Right cardiac atrium (tissue), 5 donors: ENCODE measurements at places on chromosomes 5 and 9.

- no peak for DNase-seq
Observed at GRCh38 chr5:112183103-112183711, 235.9 kb downstream of the EPB41L4A start.

- DNase-seq = no peak
Observed at GRCh38 chr9:121975801-121976277, 117.3 kb downstream of the TTLL11 start.

- DNase-seq = peak; percentile 91
Observed at GRCh38 chr9:130834371-130835336, at the start of gene ABL1. Gene ABL1, plus strand, starts transcription at chr9:130835254. Its CDS starts 193 bp downstream, at chr9:130835447.

GRCh38 chr9:105132606-105133005 is 111.8 kb upstream of the SLC44A1 start:
- no peak for DNase-seq

DNA sequence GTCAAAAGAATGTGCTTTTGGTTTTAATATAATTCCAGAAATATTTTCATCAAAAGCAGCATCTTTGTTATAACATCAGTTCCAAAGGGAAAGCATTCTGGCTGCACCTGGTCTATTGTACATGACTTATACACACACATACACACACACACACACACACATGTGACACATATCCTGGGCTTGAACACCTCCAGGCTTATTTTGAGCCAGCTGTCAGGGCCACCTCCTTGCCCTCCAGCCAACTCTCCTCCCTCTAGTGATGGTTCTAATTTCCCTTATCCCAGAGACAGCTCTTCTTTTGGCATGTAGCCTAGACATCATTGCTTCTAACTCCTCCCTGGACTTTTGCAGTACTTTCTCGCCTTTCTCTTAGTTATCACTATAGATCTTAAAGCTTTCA is 115.0 kb downstream of the PIK3R1 start:
- DNase-seq = peak; percentile 52

- no peak for DNase-seq
Observed at GRCh38 chr5:128673970-128674369, 135.9 kb upstream of the FBN2 start.

DNA sequence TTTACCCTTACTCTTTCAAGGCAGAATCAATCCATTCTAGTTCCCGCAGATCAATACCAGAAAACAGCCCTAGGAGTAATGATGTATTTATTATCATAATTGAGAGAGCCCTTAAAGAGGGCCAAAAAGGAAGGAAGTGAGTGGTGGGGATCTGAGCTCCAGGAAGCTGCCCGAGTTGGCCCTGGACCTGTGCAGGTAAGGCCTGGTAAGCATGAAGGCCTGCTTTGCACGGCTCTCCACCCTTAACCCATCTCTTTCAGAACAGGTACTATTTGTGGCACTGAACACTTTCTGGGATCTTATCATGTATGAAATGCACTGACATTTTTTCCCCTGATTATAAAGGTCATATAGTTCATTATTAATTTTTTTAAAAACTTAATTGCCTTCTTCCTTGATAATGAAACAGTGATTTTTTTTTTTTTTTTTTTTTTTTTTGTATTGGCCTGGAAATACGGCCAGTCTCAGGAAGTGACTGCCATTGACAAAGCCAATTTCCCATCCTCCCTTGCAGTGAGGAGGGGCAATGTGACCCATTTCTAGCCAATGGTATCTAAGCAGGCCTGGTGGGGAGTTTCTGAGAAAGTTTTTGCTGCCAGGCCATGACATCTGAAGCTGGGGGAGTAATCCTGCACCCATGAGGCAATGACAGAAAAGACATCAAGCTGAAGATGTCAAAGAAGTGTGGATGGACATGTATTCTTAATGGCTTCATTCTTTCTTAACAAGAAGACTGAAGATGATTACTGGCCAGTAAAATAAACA is 6.3 kb upstream of the MVB12B start:
- no peak for DNase-seq

- no peak for DNase-seq
Observed at GRCh38 chr5:137635521-137635921, 100.4 kb downstream of the KLHL3 start.

DNA sequence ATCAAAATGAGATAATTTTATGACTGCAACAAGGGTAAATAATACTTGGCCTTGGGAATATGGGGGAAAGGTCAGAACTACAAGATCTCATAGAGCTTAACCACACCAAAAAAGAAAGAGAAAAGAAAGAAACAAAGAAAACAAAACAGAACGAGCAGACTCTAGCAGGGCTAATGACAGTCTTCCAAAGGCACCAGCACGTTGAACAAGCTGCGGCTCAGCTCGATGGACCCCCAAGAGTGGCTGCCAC is 689 bp downstream of the AK3 start:
- no peak for DNase-seq

GRCh38 chr9:119215651-119216050 is 153.6 kb downstream of the BRINP1 start:
- no peak for DNase-seq

DNA sequence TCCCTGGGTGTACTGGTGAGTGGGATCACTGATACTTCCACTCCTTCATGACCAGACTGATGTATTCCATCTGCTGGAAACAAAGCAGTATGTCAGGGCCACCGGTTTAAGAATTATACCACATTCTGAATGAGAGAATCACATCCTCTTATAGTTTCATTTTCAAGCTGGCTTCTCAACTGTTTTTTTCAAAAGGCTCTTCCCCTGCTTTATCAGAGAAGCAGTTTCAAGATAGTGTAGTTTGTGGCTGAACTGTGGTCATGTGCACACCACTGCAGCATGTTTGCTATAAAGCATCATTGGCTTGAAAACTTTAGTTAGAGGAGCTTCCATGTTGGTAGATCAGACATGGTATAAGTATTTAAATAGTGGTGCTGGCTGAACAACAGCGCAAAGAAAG is 450.5 kb upstream of the CDH10 start:
- no peak for DNase-seq

- no peak for DNase-seq
Observed at GRCh38 chr5:56282951-56283350, 49.8 kb upstream of the ANKRD55 start.
